ENCODE measurements at places on chromosomes 12 and 14.

GRCh38 chr14:71579331-71579730 is 352.9 kb upstream of the RGS6 start:
- DNase-seq, result no peak

DNA sequence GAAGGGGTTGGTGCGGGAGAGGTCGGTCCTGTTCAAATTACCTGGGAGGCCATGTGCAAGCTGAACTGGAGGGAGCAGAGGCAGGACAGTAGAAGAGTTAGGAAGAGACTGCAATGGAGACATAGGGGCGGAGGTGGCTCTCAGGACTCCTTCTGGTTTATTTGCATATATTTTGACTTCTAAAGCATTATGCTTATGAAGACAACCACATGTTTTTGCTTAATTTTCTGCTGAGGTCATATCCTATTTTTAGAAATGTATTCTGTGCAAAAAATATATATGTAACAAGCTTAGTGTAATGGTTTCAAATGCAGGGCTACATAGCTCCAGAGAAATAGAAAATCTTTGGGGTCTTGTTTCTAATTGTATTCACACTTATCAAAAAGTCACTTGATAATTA is 137.0 kb upstream of the MDM1 start:
- DNase-seq, result no peak

DNA sequence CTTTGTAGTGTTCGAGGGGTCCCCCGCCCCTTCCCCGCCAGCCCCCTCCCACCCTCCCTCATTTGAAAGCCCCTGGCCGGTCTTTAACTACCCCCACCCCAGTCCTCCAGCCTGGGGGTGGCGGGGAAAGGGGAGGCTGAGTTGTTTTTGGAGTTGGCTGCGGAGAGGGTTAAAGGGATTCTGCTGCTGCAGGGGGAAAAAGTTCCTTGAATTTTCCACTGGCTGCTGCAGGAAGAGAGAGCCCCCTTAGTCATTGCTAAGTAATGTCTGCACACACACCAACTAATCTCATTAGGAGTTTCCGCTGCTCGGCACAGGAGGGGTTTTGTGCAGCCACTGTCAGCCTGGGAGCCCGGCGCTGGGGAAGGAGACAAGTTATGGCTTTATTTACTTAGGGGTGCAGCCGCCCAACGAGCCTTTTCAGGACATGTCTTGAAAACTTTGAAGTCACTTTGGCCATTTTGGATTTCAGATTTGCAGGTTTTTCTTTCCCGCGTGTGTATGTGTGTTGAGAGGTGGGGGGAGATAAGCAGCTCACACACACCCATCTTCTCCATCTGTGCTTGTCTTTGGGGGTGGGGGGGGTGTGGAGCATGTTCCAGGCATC is 1.8 kb downstream of the ELK3 start:
- DNase-seq, result no peak

DNA sequence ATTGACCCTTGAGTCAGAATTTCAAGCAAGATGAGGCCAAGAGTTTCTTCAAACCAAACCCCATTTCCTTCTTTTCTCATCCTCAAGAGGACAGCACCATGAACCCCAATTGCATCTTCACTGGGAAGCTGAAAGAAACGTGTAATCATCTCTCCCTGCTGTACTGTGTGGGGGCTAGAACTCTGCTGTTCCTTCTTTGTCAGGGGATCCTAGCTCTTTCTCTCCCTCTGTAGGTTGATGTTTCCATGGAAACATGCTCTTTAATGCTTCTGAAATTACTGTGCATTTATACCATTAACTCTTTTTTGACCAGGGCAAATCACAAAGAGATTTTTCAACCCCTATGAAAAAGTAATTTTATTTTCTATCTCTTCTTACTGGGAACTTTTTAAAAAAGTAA is 295.1 kb downstream of the GRIN2B start:
- no peak for DNase-seq

- DNase-seq, result peak; percentile 94
These were observed 24.3 kb downstream of the MVK start for GRCh38 chr12:109597795-109598427.

- no peak for DNase-seq
These were observed 36.2 kb upstream of the TUBA1C start for GRCh38 chr12:49228653-49229052.

- peak; percentile 69 for DNase-seq
These were observed 21.7 kb downstream of the XRCC3 start for GRCh38 chr14:103693515-103693914.

GRCh38 chr14:94545131-94545841 is 16.0 kb upstream of the SERPINA4 start:
- DNase-seq, result no peak

DNA sequence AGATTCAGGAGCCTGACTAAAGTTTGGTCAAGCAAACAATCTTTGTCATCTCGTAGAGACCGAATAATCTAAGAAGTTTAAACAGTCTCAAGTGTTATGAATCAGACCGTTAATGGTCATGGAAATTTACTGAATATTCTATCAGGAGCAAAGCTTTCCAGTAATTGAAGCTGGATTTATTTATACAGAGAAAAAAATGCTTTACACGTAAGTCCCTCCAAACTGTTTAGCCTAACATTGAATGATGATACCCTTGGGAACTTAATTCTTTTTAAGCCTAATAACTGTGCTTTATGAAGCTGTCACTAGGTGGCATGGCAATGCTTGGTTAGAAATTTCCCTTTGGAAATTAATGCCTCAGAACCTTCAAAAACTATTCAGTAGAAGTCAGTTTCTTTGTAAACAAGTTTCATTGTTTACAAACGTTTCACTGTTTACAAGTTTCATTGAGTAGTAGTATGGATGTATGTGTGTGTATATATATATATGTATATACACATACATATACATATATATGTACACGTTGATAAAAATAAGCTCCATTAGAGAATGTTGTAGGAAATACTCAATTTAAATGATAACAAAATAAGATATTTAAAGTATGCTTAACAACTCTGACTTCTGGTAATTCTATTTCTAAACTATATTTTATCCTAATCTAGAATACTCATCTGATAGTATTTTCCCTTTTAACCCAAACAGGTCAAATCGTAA is 32.1 kb downstream of the DEPDC4 start:
- no peak for DNase-seq

- no peak for DNase-seq
These were observed 140.4 kb upstream of the GZMB start for GRCh38 chr14:24774187-24774915.

- DNase-seq, result no peak
These were observed 15.5 kb downstream of the LHX5 start for GRCh38 chr12:113456199-113456598.

- DNase-seq, result no peak
These were observed 80.2 kb upstream of the NUDT4 start for GRCh38 chr12:93297536-93297935.

- no peak for DNase-seq
These were observed 4.5 kb downstream of the ZNF605 start for GRCh38 chr12:132951649-132952048.

- DNase-seq, result no peak
These were observed 53.9 kb downstream of the ANAPC7 start for GRCh38 chr12:110349514-110350151.

DNA sequence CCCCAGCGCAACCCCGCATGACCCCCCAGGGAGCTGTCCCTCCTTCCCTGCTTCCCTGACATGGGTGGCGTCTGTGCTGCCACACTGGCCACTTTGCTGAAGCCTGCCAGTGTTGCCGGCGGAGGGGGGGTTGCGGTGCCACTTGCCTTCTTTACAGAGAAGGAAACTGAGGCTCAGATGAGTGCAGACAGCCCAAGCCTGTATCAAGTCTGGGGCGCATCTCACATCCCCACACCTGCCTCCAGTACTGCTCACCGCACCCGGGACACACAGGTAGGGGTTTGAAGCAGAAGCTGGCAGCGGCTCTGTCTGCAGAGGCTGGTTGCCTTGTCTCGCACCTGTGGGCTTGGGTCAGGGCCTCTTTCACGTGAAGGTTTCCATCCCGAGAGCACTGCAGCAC is 104.7 kb upstream of the RTL1 start:
- peak; percentile 69 for DNase-seq

GRCh38 chr14:79383475-79383874 is 827.8 kb downstream of the DIO2 start:
- DNase-seq, result no peak

GRCh38 chr14:104694475-104694950 is 5.1 kb downstream of the INF2 start:
- no peak for DNase-seq

DNA sequence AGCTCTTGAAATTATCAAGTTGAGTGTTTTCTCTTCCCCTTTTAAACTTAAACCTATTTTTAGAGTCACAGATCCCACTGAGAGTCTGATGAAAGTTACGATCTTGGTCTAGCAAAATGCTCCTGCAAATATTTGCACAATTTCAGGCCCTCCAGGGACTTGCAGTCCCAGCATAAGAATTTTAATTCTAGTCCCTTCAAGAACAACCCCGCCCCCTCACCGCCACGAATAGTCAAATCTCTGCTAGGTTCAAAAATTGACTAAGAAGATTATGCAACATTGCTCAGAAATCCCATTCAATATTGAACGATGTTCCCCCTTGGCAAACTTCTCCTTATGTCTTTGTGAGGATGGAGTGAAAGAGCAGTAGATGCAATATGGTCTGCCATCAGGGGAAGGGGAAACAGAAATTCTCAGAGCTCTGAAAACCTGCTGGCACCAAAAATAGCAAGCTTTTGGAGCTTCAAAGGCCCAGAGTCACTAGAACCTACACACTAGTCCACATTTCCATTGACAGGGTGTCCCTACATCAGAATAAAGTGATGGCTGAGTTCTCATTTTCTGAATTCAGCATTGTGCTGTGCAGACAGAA is 127.5 kb upstream of the CCDC175 start:
- no peak for DNase-seq

DNA sequence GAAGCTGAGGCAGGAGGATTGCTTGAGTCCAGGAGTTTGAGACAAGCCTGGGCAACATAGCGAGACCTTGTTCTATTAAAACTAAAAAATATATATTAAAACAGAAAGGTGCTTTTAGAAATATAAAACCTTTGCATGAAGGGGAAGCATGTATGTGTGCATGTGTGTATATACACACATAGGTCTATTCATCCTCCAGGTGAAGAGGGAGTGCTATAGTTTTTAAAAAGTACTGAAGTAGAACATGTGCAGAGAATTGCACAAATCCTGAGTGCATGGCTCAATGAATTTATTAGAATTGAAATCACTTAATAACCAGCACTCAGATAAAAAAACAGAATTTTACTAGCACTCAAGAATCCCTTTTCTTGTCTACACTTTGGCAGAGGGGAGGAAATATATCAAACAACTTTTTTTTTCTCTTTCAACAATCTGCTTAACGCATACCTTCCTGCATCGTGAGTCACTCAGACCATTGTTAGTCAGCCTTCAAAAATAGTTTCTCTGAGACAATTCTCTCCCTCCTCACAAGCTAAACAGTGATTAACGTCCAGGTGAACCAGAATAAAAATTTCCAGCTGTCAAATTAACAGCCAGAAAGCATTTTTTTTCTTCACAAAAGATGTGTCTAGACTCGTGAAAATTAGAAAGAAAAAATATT is 17.7 kb upstream of the NEDD1 start:
- no peak for DNase-seq

All from suprapubic skin (tissue), 4 donors.